SJSA1 (cell line): ENCODE measurements at places on chromosomes 3 and 15. TPM values are rescaled to one million over a fixed set of nuclear protein-coding genes. Genes with fewer than 3 reads are reported as not detected.

The TOPBP1 gene
- total RNA-seq = 35.7 and 58.0 TPM in 2 replicates

The ERC2 gene
- 0.13 and 0.81 TPM in 2 replicates for total RNA-seq

The CCDC13 gene
- total RNA-seq = 0.39 and 1.0 TPM in 2 replicates

The PPP1R14D gene
- total RNA-seq = not detected in 2 replicates

DNA sequence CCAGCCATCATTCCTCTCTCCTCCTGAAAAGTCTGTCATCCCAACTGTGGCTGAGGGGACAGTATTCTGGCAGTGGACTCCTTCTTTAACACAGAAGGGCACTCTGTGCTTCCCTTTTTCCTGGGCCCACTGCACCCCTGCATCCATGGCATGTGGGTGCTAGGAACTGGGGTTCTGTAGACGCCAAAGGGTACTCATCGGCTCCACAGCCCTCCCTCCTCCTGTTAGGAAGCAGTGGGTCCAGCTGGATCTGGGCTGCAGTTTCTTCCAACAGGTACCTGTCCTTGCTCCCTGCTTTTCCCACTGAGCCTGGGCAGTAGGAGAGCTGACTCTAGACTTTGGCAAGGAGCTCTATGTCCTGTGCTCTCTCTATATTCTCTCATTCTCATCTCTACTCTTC lies 6.4 kb upstream of the MANF start:
- no peak for DNase-seq

DNA sequence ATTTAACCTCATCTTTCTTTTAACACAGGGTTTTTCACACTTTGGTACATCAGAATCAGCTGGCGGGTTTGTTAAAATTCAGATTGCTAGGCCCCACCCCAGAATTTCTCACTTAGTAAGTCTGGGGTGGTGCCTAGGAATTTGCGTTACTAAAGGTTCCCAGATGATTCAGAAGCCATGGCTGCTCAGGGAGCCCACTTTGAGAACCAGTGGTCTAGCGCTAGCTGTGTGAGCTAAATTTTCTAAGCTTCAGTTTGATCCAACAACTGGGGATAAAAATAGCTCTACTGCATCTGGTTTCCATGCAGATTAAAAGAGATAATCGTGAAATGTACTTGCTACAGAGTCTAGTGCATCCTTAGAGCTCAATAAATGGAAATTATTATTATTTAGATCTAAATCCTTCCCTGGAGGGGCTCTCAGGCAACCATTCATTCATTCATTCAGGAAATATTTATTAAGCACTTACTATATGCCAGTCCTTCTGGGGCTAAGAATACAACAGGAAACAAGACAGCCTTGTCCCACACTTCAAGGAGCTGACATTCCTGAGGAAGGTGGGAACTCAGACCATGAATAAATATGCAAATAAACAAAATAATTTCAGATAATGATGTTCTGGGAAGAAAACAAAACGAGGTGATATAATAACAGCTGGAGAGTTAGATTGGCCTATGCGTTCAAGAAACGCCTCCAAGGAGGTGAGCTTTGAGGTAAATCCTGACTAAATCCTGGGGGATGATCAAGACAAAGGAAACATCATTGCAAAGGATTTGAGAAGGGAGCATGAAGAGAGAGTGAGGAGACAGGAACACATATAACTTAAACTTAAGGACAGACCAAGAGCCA lies 3.9 kb upstream of the CIDEC start:
- no peak for DNase-seq

GRCh38 chr3:458653-459310 lies 262.2 kb downstream of the CHL1 start:
- DNase-seq = no peak

DNA sequence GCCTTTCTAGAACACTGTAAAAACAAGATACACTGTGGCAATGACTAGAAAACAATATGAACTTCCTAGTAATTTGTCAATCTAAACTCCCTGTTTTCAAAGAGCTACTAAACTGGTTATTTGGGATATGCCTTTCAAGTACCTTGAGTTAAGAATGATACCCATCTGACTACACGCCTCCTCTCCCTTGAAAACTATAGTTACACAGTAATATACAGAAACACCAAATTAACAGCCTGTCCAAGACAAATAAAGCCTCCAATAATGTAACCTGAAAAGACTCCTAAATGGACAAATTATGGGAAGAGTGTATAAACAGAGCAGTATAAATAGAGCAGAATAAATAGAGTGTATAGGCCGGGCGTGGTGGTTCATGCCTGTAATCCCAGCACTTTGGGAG lies 70.1 kb downstream of the SMARCC1 start:
- no peak for DNase-seq

DNA sequence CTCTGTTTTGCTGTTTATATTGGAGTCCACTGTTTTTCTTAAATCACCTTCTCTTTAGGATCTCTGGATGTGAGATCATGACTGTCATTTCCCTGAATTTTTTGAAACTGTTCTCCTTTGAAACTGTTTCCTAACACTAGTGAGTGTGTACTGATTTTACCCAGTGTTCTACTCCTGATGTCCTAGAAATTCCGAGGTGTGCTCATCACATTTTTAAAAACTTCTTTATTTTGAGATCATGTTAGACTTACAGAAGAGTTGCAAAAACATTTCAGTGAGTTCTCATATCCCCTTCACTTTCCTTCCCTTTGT lies 292.6 kb downstream of the NFKBIZ start:
- no peak for DNase-seq

DNA sequence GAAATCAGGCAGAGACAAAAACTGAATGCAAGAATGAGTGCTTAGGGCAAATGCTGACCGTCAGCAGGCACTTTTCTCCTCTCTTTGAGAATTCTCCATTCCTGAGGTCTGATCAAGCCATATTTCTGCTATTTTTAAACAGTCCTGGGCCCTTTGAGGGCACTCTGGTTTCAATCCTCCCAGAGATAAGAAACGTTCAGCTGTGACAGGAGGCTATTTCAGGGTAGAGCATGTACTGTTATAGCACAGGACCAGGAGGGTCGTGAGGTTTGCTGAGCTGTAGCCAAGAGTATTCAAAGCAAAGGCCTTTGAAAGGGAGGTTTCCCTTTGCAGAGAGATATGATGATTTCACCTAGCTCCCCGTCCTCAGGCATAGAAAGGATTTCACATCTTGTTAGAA lies 39.6 kb upstream of the PDZRN3 start:
- DNase-seq = no peak

DNA sequence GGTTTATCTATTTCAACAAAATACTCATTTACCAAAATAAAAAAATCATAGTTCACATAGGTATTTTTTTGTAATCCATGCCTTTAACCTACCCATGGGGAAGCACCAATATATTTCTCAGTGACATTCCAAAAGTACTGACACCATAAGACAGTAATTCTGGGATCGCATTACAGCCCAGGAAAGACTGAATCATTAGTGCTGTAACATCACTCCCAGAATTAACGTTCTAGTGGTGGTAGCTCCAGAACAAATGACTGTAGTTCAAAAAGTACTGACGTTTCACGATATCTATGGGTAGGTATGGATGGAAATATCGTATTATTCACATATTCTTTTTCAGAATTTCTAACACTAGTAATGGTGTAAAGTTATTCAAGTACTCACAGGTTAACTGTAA lies 54.3 kb upstream of the NEK10 start:
- no peak for DNase-seq

DNA sequence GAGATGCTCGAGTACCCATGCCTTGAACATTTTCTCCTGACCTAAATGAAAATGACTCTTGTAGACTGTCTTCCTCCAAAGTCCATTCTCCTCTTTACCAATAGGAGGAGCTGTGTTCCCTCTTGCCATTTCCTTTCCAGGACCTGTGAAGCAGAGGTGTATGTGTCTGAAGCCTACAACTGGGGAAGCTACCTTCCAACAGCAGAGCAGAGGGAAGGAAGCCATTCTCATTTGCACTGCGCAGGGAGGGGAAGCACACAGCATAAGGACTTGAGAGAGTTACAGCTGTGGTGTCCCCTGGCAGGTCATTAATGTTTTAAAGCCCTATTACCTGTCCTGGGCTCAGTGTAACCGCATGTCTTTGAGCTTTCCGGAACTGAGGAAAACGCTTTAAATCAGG lies 38.7 kb downstream of the HSPBAP1 start:
- DNase-seq = no peak

DNA sequence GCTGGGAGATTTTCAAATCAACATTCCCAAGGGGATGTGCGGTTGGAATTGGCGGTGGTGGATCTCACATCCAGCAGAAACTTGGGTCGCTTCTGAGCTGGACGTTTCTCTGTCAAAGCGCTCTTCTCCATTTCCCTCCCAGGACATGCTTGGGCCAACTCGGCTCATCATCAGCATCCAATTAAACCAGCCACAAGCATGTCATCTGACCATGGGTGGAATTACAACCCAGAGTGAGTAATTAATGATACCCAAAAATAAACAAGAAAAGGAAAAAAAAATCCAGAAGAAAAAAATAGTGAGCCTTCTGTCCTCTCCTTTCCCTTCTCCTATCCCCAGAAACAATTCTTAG lies 111.2 kb downstream of the XXYLT1 start:
- DNase-seq = no peak

DNA sequence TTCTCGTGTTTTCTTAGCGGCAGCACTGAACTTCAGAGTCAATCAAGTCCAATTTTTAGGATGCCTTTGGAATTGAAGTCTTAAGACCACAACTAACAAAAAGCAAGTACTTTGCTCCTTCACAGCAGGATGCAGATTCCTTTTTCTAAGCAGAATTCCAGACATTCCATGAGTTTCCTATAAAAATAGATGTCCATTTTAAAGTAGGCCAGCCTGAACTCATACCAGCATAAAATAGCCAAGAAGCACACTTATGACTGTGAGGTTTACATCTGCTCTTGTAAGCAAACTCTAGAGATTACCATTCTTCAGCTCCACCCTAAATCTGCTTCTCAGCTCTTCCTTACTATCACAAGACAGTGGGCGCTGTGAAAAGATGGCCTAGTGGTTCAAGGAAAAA lies 85.8 kb downstream of the THBS1 start:
- DNase-seq = peak; percentile 85

DNA sequence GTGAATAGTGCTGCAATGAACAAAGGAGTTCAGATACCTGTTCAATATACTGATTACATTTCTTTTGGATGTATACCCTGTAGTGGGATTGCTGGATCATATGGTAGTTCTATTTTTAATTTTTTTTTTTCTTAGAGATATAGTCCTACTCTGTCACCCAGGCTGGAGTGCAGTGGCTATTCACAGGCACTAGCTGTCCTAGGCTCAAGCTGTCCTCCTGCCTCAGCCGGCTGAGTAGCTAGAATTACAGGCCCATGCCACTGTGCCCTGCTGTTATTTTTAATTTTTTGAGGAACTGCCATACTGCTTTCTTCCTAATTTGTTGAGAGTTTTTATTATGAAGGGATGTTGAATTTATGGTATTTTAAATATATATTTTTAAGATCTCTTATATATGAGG lies 23.0 kb upstream of the CACNA2D3 start:
- no peak for DNase-seq

DNA sequence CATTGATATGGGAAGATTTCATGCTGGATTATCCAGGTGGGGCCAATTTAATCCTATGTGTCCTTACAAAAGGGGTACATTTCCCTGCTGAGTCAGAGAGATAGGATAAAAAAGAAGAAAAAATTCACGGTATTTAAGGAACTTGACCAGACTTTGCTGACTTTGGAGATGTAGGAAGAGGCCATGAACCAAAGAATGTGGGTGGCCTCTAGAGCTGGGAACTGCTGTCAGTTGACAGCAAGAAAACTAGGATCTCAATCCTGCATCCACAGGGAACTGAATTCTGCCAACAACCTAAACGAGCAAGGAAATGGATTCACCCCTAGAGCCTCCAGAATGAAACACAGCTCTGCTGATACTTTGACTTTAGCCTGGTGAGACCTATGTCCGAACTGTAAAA lies 148.1 kb upstream of the SLC24A5 start:
- DNase-seq = peak; percentile 6

DNA sequence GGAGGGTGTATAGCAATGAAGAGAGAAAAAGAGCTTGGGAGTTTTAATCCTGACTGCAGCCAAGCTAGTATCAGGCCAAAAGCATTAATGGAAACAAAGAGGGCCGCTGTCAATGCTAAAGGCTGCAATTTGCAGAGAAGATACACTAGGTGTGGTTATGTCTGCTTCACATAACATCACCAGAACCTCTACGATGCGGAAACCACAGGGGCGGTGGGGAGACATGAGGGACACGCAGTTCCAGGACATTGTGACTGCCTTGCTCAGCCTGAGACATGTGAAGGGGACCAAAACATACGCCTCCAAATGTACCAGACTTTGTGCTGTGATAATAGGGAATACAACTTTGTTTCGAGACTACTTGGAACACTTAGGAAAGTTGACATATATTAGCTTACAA lies 88.4 kb downstream of the APBA2 start:
- no peak for DNase-seq

DNA sequence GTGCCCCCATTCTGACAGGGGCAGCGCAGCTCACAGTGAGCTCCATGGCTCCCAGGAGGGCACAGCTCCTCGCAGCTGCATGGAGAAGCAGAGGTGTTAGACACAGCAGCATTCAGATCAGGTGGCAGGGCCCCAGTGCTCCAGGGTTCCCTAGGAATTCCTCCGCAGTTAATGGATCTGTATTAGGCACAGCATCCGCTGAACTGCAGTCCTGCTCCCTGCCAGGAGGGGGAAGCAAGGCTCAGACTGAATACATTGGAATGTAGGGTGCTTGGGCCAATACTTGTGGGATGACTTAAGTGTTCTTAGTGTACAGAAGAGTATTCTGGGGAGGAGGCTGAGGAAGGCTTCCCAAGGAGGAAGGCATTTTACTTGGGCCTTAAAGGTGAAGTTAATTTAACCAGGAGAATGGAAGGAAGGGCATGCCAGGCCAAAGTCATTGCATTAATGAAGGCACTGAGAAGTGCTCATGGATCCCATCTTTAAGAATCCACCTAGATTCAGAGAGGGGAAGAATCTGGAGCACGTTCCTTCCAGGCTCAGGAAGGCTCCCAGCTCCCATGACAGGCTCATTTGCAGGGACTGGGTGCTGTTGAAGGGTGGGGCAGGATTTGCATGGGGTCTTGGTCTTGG lies 111.6 kb downstream of the RAB11A start:
- peak; percentile 34 for DNase-seq

- no peak for DNase-seq
Observed at GRCh38 chr3:71117572-71118247, 465.8 kb downstream of the FOXP1 start.

DNA sequence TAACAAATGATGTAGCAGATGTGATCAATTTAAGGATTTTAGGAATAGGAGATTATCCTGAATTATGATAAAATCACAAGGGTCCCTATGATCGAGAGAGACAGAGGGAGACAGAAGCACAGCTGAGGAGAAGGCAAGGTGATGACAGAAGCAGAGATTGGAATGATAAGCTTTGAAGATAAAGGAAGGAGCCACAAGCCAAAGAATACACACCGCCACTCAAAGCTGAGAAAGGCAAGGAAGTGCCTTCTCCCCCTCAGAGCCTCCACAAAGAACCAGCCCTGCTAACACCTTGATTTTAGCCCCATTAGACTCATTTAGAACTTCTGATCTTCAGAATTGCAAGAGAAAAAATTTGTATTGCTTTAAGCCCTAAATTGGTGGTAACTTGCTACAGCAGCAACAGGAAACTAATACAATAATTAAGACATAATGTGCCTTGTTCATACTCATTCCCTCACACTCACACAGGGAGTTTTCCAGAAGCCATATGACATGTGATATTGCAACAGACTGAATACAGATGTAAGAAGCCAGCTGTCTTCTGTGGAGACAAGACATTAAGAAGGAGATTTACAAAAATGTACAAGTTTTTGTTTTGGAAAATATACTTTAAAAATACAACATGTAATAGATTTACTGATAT lies 38.2 kb downstream of the TRANK1 start:
- no peak for DNase-seq

GRCh38 chr15:28182216-28182615 lies 83.1 kb upstream of the OCA2 start:
- DNase-seq = no peak
